ENCODE measurements at places on chromosomes 11 and 22.

DNA sequence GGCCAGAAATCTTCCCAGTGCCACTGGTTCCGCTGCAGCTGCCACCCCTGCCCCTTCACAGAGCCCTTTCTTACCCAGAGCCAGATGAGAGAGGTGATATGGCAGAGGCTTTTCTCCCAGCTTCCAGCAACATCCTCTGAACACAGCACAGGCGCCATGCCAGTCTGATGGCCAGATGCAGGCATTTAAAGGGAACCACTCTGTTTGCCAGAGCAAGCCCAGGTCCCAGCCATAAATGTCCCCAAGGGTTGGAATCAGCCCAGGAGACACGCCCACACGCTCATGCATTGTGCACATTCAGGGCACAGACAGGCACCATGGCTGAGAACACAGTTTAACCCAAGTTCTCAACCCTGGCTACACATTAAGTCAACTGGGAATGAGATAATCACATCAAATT lies 114.3 kb upstream of the CSNK2A3 start:
- no peak for DNase-seq

- DNase-seq = no peak
Measured at GRCh38 chr11:131511794-131512193, 141.4 kb downstream of the NTM start.

- DNase-seq = no peak
Measured at GRCh38 chr22:23243006-23243573, 62.8 kb downstream of the BCR start.

DNA sequence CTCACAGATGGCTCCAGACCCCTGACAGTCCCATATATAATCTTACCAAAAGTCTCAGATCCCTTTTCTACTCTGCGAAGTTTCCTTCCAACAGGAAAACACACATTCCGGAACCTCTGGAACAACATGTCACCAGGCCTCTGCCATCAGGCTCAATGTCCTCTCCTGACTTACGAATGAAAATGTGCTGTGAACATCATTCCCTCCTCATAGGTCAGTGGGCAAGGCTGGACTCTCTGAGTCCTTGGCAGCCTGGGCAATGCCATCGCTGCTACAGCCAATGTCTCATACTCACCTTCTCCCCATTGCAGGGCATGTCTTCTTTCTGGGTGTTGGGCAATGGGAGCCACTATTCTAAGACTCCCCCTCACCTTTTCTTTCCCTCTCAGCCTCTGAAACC lies 1.7 kb upstream of the HPX start:
- no peak for DNase-seq

DNA sequence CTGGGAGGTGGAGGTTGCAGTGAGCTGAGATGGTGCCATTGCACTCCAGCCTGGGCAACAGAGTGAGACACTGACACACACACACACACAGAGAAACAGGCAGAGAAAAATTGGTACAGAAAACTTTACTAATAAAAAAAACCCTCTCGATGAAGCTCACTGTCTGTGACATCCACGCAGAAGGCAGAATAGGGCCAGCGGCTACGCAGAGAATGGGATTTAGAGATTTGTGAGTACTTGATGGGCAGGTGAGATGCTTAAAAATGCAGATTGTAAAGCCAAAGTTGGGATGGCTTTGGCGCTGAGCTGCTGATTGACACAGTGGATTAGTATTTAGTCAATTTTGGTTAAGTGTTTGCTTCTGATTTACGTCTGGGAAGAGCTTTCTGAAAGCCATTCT lies 561.1 kb downstream of the TBC1D22A start:
- DNase-seq = no peak

DNA sequence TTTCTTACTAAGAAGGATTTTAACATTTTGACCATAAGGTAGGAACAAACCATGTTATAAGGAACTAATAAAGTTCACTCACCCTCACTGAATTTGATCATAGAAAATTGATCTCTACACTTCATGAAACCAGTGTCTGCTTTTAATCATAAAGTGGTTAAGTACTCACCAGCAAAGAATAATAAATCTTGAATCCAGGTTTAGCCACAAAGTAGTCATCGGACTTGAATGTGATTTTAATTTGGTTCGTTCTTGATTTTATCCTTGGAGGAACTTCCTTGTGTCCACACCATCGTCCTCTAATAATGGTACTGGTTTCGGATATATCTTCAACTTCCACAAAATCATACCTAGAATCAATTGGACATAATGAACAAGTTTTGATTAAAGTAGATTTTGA lies 40.5 kb upstream of the DDI1 start:
- no peak for DNase-seq

DNA sequence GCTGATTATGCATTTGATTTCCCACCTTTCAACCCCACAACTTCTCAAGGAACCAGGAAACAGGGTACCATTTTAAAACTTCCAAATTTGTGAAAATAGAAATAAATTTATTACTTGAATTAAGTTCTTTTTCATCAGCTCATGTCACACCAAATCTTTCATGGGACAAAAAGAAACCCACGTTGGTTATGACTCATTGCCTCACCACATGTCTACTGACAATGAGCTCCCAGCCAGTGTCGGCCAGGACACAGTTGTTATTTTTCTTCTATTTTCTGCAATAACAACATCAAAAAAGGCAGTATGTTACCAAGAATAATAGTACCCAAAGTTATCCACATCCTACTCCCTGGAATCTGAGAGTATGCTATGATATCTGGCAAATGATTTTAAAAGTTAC lies 17.3 kb downstream of the MS4A6A start:
- no peak for DNase-seq

GRCh38 chr22:36252754-36253522 lies at the start of gene APOL1:
APOL1 (plus strand) TSS chr22:36253133; CDS start chr22:36254956, 1,823 bp downstream.
- DNase-seq = no peak

GRCh38 chr22:41491374-41492100 lies 22.6 kb downstream of the ACO2 start:
- no peak for DNase-seq

- no peak for DNase-seq
Measured at GRCh38 chr11:128404437-128404836, 182.9 kb downstream of the ETS1 start.

DNA sequence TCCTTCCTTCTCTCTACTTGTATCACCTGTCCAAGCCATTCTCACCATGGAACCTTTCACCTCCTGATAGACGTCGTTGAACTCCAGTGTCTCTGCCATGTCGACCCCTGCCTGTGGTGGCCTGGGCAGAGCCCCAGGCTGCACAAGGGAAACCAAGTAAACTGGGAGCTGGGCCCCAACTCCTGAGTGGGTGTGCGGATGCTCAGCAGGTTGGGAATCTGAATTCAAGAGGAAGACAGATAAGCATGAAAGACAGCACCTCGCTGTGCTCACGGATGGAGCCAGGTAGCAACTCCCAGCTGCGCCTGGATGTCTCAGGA lies 709 bp downstream of the SSRP1 start:
- no peak for DNase-seq

DNA sequence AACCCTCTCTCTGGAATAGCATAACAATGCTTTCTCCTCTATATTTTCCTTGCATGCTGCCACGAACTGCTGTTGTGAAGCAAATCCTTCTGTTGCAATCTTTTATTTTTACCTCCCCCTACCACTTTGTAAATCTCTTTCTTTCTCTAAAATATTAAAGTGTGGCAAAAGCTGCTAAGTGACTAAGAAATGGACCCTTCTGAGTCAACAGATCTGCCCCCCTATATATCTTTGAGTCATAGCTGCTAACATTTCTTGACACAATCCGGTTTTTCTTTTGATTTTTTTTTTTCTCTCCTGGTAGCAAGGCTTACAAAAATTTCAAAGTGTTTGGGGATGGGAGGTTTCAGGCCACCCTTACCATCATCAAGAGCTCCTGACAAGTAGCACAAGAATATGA lies 39.0 kb upstream of the KIRREL3 start:
- DNase-seq = no peak

DNA sequence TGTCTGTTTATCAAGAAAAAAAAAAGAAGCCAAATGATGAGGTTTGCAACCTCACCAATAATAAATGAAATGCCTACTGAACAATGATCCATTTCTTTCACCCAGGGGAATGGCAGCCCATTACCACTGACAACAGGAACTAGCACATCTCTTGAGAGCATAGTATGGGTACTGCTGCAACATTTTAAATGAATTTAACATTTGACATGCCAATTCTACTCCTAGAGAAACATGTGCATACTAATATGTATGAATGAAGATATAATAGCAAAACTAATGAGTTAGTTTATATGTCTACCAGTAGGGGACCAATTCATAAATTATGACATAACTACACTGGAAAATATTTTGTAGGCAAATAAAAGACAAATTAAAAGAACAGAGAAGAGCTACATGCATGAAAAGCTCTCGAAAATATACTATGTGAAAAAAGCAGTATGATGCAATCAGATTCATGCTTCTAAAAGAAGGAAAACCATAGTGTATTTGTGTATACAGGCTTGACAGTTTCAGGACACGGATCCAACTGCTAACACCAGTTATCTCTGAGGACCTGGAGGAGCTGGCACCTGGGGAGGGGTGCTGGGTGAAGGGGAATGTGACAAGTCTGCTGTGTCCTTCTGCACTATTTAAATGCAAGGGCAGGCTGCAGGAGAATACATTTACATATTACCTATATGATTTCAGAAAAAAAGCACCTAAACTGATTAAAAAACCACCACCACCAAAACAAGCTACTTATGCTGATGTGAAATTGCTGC lies 6.9 kb downstream of the SMCO4 start:
- no peak for DNase-seq

DNA sequence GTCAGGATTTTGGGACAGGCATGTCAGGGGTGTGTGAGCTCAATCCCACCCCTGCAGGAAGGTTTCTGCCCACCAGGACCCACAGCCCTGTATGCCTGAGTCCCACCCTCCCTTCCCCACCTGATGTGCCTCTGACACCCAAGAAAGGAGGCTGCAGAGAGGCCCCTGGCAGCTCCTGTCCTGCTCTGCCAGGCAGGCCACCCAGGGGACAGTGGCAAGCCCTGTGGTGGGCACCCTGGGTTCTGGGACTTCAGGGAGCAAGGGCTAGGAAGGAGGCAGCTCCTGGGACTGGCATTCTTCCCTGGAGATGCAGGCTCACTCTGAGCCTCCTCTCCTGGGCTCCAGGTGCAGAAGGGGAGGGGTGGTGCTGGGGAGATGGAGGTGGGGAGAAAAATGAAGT lies 234.5 kb upstream of the B3GAT1 start:
- DNase-seq = no peak

- DNase-seq = no peak
Measured at GRCh38 chr11:75637998-75638397, 30.8 kb downstream of the MAP6 start.

- DNase-seq = no peak
Measured at GRCh38 chr11:71114124-71114851, 138.1 kb downstream of the SHANK2 start.

All from NCI-H187 treated with DMSO at 0.1 percent for 48 hours (cell line).